ENCODE measurements at places on chromosomes 11 and 22. TPM values are rescaled to one million over a fixed set of nuclear protein-coding genes. Genes with fewer than 3 reads are reported as not detected.

RFPL3 gene
- total RNA-seq = not detected

FCHSD2 gene
- 16.3 TPM for total RNA-seq

POU2AF3 gene
- 0.14 TPM for total RNA-seq

PATE4 gene
- not detected for total RNA-seq

H19 gene
- 5.2 TPM for total RNA-seq

ARHGEF17 gene
- 67.6 TPM for total RNA-seq

HBD gene
- total RNA-seq = not detected

KLHL22 gene
- total RNA-seq = 33.5 TPM

WNT11 gene
- 0.14 TPM for total RNA-seq

PHOX2A gene
- total RNA-seq = not detected

MYOD1 gene
- total RNA-seq = not detected

GP1BB gene
- total RNA-seq = 2.1 TPM

CCDC81 gene
- 2.7 TPM for total RNA-seq

APOA1 gene
- not detected for total RNA-seq

KCNC1 gene
- total RNA-seq = not detected

HBE1 gene
- total RNA-seq = not detected

CECR2 gene
- total RNA-seq = not detected

RFPL2 gene
- not detected for total RNA-seq

NCAM1 gene
- total RNA-seq = 4.6 TPM

OR51B4 gene
- total RNA-seq = not detected

Measured in placental pericyte (primary cell).